ENCODE measurements at places on chromosomes 2 and 18.
A peak's percentile ranks its signal among the peaks of the same experiment; 100 is the strongest.

DNA sequence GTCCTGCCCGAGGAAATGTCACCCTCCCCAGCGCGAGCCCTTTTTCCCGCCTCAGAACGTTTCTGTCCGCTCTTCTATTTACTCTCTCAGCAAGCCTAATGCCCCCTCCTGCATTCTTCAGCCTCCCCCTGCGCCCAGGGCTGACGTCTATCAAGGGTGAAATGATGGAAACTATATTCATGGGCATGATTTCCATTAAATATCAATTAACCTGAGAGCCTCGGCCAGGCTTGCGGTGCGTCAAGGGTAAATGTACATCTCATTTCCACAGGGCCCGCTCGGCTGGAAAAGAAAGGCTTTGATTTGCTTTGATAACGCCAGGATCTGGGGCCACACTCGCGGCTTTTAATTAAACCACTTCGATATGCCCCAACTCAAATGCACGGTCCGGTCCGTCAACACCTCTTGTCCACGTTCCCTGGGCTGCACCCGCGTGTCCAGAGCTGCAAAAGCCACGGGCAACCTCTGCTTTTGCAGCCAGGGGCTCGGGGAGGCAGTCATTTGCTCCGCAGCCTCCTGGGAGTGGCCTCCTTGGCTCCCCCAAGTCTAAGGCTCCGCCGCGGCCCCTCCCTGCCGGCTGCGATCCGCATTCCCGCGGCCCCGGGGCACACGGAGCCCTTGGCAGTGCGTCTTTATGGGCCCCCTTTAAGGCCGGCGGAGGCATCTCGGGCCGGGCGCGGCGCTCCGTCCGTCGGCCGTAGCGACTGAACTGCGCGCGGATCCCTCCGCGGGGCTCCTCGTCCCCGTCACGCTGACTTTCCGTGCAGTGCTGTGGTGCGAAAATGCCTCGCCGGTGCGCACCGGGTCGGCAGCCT lies at the start of gene HOXD8:
HOXD8 (plus strand) TSS at position 724 of the 815 bp plus-strand sequence. CDS start 662 bp downstream, outside the sequence.
- DNase-seq = peak; percentile 32

DNA sequence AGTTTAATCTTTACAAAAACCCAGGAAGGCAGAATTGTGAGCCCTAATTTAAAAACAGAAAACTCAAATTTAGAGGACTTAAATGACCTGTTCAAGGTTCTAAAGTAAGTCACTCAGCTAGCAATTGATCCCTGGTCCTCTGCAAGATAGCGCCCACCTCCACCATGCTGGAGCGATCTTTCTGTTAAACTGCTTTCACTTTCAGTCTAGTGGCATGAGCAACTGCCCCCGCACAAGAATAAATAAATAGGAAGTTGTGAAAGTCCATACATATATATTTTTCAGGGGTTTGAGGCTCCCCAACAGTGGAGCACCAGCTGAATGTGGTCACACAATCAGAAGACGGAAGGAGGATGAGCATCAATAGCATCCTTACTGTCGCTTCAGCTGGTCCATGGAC lies 217.9 kb downstream of the NAPG start:
- no peak for DNase-seq

- DNase-seq = no peak
Measured at GRCh38 chr2:142134911-142135310, 4.1 kb upstream of the LRP1B start.

- peak; percentile 30 for DNase-seq
Measured at GRCh38 chr2:54212456-54212855, 43.6 kb downstream of the TSPYL6 start.

DNA sequence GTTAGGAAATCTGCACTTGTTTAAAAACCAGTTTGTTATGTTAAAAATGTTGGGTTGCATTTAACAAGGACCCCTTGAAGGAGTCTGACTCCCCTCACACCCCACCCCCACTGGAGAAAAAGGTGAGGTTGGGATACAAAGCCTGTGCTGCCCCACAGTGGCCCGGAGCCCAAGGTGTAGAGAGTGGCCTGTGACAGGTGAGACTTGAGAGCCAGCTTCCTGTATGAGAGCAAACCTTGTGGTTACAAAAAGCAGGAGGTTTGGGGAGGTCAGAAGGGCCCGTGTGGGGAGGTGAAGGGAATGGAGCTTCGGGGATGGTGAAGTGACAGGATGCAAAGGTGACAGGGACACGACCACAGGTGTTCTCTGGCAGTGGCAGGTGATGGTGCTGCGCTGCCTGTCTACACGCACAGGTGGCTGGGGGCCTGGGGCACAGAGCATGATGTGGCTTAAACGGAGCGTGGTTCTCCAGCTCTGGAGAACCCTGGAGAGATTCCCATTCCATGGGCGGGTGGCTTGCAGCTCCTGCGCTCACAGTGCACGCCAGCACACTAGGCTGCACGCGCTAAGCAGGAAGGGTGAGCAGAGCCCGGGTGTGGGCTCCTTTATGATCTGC lies 29.0 kb downstream of the IMPA2 start:
- no peak for DNase-seq
